Activated CD4-positive, alpha-beta T cell treated with anti-CD3 and anti-CD28 coated beads for 4 hours (primary cell): ENCODE measurements at places on chromosomes 3 and 15.

- no peak for DNase-seq
Observed at GRCh38 chr3:100893108-100893507, 100.1 kb downstream of the ABI3BP start.

GRCh38 chr15:59555696-59556095, 55.9 kb upstream of the GCNT3 start:
- no peak for DNase-seq

DNA sequence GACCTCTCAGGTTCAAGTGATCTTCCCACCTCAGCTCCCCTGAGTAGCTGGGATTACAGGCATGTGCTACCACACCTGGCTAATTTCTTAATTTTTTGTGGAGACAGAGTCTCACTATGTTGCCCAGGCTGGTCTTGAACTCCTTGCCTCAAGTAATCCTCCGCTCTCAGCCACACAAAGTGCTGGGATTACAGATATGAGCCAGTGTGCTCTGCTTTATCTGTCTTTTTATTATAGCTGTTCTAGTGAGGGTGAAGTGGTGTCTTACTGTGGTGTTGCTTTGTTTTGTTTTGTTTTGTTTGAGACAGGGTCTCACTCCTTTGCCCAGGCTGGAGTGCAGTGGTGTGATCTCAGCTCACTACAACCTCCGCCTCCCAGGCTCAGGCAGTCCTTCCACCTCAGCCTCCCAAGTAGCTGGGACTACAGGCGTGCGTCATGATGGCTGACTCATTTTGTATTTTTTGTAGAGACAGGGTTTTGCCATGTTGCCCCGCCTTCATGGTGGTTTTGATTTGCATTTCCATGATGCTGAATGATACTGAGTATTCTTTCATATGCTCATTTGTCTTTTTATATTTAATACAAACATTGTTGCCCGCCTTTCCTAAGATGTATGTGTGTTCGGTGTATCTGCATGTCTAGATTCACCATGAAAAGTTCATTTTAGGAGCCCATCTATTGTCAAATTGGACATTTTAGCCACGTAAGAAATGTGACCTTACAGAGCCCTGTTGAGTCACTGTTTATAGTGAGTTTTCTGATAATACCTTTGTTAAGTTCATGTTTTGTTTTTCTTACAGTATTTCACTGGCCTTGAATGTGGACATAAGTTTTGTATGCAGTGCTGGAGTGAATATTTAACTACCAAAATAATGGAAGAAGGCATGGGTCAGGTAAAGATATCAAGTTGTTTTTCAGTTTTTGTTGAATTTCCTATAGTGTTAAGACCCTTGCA, 80.6 kb downstream of the ARIH1 start:
- DNase-seq: peak; percentile 20

DNA sequence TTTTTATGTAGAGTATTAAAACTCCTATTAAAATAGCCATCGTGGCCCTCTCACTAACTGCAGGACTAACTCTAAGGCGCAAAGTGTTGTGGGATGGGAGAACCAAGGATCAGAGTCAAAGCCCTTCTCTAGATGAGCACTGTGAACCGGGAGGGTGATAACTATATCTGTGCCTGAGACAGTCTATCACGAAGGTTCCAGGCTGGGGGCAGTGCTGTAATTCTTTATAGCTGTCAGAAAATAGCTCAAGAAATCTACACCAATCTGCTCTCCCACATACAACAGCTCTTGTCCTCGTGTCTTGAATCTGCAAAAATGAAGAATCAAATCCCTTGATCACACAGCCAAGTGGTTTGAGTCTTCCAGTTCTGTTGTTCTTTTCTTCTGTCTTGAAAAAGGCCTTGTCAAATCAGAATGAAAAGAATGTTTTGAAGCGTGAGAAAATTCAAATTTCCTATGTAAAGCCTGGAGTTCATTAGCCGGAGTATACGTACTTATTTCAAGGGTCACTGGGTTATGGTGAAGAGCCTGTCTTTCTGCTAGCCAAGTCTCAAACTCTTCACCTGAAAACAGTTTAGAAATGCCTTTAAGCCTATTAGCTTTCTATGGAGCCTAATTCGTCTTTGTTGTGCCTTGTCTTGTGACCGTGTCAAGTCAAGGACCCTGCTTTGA, 185.3 kb upstream of the NECTIN3 start:
- DNase-seq: no peak

GRCh38 chr3:127767126-127767525, 55.2 kb downstream of the MGLL start:
- no peak for DNase-seq

- DNase-seq: peak; percentile 85
Observed at GRCh38 chr3:139677388-139678155, at the start of gene NMNAT3. Gene NMNAT3 (minus strand): TSS chr3:139677972. CDS start chr3:139627724, 50,248 bp downstream.

DNA sequence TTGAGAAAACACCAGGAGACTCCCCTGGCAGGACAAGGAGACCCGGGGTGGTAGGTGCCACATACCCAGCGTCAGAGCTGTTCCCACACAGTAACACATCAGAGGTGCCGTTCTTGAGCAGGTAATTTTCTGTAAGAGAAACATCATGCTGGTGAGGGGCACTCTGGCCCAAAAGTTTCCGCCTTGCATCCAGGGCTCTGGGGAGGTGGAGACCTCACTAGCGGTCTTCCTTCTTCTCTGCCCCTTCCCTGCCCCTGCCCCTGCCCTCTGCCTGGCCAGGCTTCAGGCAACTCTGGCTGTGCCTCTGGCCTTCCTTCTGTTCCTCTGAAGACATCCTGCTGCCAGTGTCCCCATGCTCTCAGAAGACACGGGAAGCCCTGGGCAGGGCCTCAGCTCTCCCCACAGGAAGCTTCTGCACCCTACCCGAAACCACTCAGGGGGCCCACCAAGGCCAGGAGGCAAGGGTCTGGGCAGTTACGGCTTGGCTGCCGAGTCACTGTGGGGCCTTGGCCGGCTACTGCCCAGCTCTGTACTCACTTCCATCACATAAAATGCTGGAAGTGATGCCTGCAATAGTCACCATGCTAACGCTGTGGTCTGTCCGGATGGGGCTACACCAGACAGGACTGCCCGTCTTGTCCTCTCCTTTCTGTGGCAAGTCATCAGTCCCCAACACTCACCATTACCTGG, 41.3 kb downstream of the SCN5A start:
- no peak for DNase-seq

DNA sequence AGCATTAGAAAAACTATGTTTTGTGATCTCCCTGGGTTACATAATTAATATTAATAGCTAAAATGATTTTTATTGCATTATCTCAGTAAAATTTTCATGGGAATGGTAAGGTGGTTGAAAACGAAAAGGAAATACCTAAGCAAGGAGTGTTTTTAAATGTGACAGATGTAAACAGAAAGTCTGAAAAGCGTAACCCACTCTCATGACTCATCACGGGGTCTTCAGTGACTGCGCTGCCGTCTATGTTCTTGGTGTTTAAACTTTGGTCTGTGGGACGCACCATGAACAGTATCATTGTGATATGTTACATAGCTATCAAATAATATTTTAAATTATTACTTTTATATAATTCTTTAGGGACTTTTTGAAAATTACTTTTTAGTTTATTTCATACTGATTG, 19.8 kb downstream of the LRCH3 start:
- DNase-seq: no peak

- no peak for DNase-seq
Observed at GRCh38 chr3:49164983-49165720, 979 bp downstream of the CCDC71 start.

GRCh38 chr15:90479656-90480055, 50.1 kb upstream of the CRTC3 start:
- DNase-seq: no peak

DNA sequence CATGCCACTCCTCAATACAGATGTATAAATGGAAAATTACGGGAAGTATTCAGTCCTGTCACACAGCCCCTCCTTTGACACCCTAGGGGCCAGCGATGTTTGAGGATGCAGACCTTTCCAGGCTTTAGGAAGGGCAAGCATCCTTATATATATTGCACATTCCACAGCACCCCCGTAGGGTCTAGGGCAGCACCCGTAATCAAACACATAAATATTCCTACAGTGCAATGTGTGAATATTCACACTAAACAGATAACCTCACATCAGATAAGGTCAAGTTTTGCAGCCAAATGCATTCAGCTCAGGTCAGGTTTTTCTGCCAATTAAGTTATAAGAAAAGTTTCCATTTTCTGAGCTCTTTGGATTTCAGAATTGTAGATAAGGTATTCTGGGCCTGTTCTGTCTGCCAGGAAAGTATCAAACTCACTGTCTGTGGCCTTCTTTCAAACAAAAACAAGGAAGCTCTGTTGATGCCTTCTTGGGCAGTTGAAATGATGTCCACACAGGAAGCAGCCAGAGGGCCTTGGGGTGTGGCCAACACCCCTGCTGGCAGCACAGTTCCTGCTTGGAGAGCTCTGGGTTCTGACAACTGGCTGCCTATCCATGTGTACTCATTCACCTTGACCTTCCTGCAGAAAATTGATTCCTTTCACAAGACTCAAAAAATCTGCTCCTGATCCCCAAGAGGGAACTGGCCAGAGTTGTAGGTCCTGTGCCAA, 427.0 kb downstream of the NTRK3 start:
- no peak for DNase-seq

GRCh38 chr15:52698514-52698913, 19.3 kb upstream of the ATOSA start:
- no peak for DNase-seq

DNA sequence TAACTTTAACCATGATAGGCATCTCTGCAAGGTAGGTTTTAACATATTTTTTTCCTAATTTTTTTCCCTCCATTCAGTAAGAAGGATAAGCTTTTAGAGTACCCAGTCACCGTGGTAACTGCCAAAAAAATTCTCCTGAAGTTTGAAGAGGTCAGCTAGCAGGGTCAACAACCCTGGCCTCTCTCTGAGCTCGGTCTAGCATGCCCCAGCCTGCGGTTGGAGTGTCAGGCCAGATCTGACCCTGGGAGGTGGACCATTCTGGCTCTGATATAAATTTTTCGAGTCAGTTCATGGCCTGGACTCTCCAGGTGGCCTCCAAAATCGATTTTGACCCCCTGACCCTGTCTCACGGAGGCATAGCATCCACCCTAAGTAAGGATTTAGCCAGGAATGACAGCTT, 29.7 kb downstream of the SOX2 start:
- no peak for DNase-seq

GRCh38 chr3:67781871-67782270, 127.5 kb upstream of the SUCLG2 start:
- no peak for DNase-seq
